ENCODE measurements at places on chromosomes 1 and 21.
A peak's percentile ranks its signal among the peaks of the same experiment; 100 is the strongest.

DNA sequence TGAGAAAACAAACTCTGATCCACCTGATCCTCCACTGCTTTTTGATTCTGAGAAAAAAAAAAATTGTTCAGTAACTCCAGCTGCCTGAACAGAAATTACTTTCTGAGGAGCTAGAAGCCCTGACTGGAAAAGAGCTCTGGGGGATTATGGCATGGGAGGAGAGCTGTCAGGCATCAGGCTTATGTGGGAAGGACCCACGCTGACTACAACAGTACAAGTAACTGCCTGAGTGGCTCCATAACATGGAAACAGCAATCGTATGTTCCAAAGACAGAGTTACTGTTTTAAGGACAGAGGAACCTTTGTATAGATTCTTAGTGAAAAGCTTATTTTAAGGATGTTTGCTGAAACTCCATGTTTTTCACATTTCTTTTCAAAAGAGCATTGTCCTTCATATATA lies 1.2 kb upstream of the ANGPTL7 start:
- no peak for DNase-seq

DNA sequence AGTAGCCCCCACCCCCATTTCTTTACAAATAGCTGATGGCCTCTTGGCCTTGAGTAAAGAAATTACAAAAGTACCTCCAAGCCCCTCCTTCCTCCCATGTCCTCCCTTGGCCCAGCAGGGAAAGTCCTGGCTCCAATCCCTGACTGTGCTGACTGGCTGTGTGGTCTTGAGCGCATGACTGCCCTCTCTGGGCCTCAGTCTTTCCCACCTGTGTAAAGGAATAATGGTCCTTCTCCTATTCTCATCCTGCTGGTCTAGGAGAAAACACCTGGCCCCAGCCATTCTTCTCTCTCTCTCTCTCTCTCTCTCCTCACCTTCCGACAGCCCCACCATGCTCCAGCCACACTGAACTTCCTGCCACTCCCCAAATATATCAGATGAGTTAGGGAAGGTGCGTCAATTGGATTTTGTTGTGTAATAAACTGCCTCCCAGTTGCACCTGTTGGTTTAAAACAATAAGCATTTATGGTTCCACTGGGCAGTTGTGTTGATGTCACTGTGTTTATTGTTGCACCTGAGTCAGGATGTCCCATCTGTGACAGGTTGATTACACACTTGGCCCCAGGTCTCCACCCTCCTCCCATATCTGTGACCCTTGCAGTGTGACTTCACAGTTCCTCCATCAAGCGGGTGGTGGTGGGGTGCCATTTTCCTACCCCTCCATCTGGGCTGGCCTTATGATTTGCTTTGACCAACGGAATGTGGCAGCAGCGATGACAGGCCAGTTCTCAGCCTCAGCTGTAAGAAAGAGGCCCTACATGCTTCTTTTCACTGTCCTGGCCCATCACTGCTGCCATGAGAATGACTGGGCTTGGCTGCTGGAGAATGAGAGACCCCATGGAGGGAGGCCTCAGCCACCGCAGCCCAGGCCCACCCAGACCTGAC lies 22.3 kb upstream of the LRP8 start:
- DNase-seq = no peak

DNA sequence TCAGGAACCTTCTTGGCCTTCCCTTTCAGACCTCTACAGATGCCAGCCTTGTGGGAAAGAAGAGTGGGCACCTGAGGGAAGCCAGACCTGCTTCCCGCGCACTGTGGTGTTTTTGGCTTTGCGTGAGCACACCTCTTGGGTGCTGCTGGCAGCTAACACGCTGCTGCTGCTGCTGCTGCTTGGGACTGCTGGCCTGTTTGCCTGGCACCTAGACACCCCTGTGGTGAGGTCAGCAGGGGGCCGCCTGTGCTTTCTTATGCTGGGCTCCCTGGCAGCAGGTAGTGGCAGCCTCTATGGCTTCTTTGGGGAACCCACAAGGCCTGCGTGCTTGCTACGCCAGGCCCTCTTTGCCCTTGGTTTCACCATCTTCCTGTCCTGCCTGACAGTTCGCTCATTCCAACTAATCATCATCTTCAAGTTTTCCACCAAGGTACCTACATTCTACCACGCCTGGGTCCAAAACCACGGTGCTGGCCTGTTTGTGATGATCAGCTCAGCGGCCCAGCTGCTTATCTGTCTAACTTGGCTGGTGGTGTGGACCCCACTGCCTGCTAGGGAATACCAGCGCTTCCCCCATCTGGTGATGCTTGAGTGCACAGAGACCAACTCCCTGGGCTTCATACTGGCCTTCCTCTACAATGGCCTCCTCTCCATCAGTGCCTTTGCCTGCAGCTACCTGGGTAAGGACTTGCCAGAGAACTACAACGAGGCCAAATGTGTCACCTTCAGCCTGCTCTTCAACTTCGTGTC lies 995 bp upstream of the ZBTB48 start:
- no peak for DNase-seq

DNA sequence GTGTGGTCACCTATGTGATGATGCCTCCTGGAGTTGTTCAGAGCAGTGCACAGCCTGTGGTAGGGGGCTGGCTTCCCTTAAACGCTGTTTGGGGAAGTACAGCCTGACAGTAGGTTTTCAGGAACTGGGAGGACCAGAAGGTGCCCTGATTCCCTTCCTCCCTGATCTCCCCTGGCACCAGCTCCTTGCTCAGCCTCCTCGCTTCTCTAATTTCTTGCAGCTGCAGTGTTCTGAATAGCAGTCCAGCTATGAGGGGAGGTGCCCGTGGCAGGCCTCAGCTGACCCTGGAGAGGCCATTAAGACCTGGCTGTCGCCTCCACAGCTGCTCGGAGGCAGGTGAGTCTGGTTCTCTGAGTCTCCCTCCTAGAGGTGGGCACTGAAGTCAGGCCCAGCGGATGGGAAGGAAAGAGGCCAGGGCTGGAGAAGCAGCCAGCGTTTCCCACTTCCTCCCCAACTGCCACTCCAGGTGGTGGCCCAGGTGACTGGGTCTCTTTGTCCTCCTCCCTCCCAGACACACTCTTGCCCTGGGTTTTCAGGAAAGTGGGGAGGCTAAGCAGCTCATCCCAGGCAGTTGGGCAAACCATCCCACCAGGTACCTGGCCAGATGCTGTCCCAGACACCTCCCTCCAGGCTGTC lies 52.0 kb upstream of the RPL11 start:
- no peak for DNase-seq

DNA sequence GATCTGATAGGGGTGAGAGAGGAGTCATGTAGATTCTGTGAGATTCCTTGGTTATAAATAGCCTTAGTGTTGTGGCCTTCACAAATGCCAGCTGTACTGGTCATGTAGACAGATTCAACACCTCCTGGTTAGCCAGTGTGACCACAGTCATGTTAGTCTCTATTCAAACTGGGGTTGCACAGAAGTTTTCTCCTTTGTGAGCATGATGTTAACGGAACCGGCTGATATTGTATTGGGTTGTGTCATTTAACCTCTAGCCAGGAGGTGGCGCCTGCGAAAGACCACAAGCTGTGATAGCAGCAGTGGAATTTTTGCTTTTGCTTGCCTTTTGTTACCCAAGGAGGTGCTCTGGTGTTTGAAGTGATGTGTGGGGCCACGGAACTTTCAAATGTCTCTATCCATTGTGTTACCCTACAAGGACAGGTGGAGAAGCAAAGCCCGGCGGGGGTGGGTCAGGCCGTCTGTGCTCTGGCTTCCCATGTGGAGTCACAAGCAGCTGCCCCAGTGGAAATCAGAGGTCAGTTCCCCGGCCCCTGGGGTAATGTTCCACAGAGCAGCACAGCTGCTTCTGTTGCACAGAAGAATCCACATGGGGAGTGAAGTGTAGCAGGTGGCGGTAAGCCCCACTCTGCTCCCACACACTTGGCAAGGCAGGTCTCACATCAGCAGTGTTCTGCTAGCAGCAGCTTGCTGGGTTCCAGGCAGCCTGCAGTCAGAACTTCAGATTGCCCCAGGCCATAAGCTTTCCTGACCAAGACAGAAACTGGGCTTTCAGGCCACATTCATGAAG lies 112.6 kb downstream of the ADAMTS1 start:
- no peak for DNase-seq

DNA sequence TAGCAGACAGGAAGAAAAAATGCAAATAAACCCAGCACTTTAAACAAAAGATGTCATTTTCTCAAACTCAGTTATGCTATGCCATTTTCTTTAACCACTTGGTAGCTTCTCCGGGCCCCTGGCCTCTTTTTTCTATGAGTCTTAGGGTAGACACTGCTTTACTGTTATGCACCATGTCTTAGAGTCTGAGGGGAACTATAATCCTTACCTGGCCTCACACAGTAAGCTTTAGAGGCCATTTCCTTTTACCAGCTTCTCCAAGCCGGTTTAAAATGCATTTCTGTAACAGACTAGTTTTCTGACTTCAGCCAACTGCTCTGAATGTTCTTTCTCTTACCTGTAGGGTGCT lies 73.7 kb upstream of the EDEM3 start:
- DNase-seq = no peak

GRCh38 chr1:39691383-39692151 lies at the start of gene HPCAL4:
TSS of gene HPCAL4 (minus strand) at chr1:39691433. CDS start at chr1:39684603, 6,830 bp downstream.
- peak; percentile 42 for DNase-seq

GRCh38 chr1:197763307-197763706 lies 12.0 kb downstream of the DENND1B start:
- DNase-seq = no peak

DNA sequence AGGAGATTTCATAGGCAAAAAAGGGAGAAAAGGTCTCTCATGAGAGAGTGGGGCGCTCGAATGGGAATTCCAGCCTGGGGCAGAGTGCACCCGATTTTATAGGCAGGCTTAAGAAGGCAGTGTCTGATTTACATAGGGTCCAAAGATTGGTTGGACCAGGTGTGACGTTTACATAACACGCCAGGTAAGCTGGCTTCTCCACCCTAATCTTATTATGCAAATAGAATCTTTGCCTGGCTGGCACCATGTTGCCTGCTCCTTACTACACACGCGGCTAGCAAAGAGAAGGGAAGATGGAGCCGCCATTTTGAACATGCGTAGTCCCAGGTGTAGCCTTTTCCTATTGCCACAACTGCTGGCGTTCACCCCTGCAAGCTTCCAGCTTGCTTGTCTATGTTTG lies 103.7 kb downstream of the SLC16A1 start:
- DNase-seq = no peak

DNA sequence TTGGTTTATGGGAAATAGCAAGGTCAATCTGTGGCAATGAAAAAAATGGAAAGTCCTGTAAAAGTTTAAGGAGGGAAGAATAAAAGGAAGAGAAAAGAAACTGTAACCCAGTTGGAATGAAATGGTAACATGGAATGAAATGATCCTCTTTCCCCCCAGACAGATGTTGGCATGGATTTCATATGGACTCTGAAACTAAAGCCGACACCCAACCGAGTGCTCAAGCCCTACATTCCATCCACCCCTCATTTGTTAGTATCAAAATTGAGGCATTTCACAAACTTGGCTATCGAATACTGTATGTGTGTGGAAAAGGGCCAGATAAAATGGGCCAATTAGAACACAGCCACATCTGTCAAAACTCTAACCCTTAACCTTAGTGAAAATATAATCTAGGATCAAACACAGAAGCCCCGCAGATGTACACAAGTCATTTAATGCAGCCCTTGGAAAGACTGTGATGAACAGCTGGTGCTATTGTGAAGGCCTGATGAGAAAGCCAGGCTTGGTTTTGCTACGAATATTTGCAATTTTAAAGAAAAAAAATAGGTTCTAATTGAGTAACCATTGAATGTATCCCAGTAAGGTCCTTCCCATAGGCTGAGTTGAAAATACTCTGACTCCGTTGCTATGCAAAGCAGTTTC lies 72.6 kb upstream of the RGL1 start:
- no peak for DNase-seq

GRCh38 chr1:78401148-78401547 lies 89.6 kb upstream of the PTGFR start:
- no peak for DNase-seq

- DNase-seq = no peak
Measured at GRCh38 chr1:37288900-37289299, 185.5 kb upstream of the ZC3H12A start.

DNA sequence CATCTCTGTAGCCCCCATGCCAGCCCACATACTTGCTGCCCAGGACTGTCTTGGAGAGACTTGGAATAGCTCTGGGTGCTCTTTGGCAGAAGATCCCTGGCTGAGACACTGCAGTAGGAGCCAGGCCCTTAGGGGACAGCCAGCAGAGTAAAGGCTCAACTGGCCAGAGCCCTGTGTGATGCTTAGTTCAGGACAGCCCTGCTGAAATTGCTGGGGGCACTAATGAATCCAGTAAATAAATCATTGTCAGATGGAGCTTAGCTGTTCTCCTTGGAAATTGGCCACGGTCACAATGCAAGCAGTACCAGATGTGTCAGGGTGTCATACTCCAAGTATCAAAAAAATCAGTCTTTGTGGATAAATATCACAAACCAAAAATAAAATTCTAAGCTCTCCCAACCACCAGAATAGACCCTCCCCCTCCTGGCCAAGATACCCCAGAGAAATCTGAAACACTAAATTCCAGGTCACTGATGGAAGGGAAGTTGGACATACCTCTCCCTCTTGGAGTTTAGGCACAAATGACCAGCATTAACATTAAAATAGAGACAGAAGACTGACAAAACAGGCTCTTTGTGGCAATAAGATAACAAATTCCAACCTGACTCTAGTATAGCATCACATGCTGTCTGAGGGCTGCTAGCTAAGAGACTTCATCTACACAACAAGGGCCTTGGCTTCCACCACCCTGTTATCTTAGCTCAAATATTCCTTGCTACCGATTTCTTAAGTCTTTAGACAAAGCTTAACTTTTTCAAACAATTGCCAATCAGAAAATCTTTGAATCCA lies 83.2 kb upstream of the DNAH14 start:
- DNase-seq = no peak

- DNase-seq = no peak
Measured at GRCh38 chr1:170698301-170699275, 34.7 kb downstream of the PRRX1 start.

DNA sequence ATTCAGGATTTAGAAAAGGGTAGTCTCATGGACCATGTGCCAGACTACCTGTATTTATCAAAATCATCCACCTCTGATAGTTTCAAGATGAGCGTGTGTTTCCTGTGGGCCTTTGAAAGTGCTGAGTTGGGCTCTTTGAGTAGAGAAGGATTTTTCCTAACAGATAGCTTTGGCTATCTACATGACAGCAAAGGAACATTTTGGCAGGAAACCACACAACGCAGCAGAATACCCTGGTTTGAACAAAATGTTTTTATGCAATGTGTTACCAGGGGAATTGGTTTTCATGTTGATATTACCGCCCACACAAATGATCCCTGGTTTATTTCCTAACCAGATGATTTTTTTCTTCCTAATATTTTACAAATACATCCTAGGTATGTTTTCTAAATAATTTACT lies 431.4 kb downstream of the NEGR1 start:
- no peak for DNase-seq

DNA sequence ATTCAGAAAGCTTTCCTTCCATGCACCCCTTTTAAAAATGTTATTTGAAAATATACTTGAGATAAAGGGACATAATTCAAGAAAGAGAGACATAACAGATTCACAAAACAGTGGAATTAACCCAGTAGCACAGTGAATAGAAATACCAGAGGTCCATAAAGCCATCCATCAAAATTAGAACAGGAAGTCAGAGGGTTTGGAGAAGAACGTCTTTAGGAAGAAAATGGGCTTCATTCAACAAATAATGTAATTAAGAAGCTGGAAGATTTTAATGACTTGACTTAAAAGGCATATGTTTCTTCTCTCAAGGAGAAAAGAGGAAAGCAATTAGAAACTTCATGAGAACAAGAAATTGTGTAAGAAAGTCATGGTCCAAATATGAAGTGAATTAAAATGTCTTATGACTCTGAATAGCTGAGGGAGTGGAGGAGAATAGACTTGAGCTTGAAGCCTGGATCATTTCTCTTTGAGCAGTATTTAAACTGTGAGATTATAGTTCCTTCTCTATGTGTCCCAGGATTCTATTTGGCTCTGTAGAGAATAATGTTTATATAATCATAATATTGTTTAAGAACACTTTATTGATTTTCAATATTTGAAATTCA lies 7.9 kb upstream of the HCRTR1 start:
- no peak for DNase-seq

GRCh38 chr21:45015469-45015860 lies 58.9 kb upstream of the ADARB1 start:
- DNase-seq = no peak

Measured in NCI-H524 treated with DMSO at 0.1 percent for 48 hours (cell line).